Iris pigment epithelial cell (primary cell): ENCODE measurements at places on chromosomes 2 and 18.

DNA sequence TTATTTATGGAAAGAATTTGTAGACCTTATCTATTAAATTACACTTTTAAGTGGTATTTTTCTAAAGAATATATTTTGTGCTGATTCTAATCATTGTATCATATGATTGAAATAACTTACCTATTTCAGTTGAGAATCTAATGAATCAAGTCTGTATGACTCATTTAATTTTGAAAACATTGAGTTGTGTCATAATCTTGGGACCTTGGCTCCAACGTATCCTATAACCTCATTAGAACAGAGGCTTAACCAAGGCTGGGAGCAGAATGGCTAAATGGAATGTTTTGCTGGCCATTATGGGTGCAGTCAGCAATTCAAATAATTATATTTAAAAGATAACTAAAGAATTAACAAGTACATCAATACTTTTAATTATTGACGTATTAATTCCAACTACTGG lies 19.6 kb upstream of the GULP1 start:
- peak; percentile 26 for DNase-seq

GRCh38 chr2:100877555-100877954 lies 57.6 kb downstream of the NPAS2 start:
- DNase-seq: peak; percentile 79

- no peak for DNase-seq
Observed at GRCh38 chr18:51543658-51544155, 346.2 kb upstream of the MEX3C start.

DNA sequence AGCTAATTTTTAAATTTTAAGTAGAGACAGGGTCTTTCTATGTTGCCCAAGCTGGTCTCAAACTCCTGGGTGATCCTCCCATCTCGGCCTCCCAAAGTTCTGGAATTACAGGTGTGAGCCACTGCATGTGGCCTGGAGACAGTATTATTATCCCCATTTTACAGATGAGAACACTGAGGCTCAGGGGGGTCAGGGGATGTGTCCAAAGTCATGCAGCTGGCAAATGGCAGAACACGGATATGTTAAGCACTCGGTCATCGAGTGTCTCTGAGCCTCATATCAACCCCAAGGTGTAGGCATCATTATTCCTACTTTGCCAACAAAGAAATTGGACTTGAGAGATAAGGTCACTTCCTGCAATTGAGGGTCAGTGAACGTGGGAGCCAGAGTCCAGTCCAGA lies 12.6 kb downstream of the KCNK3 start:
- no peak for DNase-seq

DNA sequence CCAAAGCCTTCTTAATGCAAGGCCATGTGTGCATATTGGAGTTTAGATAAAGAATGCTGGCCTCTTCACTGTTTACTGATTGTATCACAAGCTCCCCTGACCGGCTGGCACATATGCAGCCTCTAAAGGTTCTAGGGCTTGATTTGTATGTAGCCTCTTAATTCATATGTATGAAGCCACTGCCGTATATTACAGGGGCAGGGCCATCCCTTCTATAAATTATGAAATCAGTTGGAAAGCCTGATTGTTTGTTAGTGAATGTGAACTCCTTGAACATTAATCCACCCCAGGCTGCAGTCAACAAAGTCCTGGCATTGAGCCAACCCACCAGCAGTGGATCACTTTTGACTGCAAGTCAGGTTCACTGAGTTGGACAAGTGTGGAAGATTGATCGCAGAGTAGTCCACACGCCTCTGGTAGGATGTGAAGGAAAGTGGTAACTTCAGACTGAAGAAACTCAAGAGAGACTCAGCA lies 61.6 kb upstream of the PARD3B start:
- DNase-seq: no peak

DNA sequence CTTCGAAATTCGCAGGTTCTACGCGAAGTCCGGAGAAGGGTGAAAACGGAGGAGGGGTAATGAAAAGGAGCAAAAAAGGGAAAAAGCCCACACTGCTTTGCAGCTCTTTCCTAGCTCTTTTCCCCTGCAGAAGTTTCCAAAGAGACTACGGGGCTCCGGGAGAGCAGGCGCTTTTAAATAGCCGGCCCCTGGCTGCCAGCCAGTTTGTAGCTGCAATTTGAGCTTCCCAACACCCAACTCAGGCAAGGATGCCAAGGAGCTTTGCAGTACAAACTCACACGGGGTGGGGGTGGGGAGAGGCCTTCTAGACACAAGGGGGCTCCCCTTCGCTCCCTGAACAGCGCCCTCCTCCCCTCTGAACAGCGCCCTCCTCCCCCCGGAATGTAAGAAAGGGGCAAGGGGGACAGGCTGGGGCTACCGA lies at the start of gene IGFBP5:
TSS of gene IGFBP5 (minus strand) at position 149 of the 421 bp plus-strand sequence. CDS start 774 bp downstream, outside the sequence.
- peak; percentile 90 for DNase-seq

DNA sequence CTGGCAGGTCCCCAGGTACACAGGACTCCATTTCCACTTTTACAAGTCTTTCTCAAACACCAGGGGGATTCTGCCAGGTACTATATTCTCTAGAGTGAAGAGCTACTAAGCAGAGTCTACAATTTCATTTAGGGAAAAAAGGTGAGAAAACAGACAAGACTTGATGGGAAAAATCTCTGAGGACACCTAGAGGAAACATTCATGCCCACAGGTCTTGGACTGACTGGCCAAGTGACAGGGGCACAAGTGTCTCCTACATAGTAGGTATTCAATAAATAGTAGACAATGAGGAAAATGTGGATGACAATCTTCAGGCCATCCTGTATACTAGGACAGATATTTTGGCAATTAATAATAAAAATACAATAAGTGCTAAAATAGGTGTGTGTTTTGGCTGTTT lies 228.6 kb downstream of the CLIP4 start:
- no peak for DNase-seq

- DNase-seq: no peak
Observed at GRCh38 chr2:111236025-111236424, 115.3 kb downstream of the BCL2L11 start.

DNA sequence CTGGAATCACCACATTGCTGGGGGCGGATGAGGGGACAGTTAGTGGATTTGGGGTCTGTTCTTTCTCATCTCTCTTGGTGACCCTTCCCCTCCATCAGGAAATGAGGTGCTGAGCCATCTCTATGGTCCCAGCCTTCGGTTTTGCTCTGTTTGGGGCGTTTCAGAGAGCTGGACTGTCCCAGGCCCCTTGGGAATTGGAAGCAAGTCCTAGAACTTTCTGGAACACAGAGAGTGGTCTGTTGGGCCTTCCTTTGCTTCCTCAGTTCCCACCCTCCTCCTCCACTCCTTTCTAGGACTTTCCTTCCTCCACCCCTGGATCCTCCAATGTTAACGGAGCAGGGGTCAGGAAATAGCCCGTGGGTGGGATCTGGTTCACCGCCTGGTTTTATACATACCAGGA lies 17.0 kb downstream of the RRM2 start:
- no peak for DNase-seq

DNA sequence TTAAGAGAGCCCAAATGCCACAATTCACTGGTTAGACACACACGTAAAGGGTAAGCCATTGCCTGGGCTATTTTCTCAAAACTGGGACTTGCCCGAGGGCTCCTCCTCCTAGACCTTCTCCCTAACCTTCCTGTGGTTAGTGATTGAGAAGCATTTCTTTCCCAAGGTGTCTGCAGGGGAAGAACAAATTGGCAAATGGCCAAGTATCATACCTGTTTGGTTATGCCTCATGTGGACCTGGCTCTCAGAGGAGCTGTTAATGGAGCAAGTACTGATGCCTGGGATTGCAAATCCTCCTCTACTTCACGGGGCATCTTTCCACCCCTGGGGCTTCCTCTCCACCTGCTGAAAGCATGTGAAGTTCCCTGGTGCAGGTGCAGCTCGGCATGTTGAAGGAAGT lies 187.5 kb upstream of the CYRIA start:
- DNase-seq: no peak

GRCh38 chr18:29218091-29218490 lies 1041.2 kb upstream of the CDH2 start:
- no peak for DNase-seq

DNA sequence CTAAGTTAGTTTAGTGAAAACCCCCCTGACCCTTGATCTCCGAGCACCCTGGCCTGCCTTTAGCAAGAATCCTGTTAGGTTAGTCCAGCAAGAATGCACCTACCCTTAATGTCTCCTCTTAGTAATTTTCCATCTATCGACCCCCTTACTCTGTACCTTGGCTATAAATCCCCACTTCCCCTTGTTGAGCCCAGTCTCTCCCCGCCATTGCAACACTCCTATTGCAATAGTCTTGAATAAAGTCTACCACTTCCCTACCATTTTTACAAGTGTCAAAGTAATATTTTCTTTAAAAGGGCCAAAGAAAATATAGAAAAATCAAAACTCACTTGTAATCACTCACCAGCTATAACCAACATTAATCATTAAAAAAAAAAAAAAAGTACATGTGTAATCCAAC lies 4.2 kb upstream of the ZBTB7C start:
- DNase-seq: no peak

GRCh38 chr2:60794271-60794863 lies 38.3 kb downstream of the PAPOLG start:
- DNase-seq: peak; percentile 21

GRCh38 chr2:38791744-38792143 lies 13.7 kb downstream of the GEMIN6 start:
- DNase-seq: no peak
